ENCODE measurements at places on chromosomes 2 and 18. TPM values are rescaled to one million over a fixed set of nuclear protein-coding genes. Genes with fewer than 3 reads are reported as not detected.

DNA sequence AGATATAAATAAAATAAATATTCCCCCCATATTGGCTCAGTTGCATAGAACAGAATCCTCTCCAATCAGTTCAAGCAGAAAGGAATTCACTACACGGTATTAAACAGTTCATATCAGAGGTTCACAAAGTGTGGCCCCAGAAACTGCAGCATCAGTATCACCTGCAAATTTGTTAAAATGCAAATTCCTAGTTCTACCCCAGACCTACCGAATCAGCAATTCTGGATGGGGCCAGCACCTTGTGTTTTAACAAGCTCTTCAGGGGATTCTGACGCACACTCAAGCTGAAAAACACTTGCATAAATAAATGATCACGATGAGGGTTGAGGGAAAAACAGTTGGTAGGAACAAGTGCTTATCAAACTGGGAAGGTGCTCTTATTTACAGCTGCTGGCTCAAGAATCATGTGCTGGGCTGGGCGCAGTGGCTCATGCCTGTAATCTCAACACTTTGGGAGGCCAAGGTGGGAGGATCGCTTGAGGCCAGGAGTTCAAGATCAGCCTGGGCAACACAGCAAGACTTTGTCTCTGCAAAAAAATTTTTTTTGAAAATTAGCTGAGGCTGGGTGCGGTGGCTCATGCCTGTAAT is 6.4 kb downstream of the GTF3C2 start:
- H3K36me3 ChIP-seq: peaks cover 5% of the 10 kb centered on the region
- peaks cover 51% of the 10 kb centered on the region for H3K4me1 ChIP-seq
- no peak for DNase-seq
- H3K27ac ChIP-seq: no peak overlapping the region
- no peaks in the 10 kb centered on the region for H3K27me3 ChIP-seq

The GPAT2 gene
- total RNA-seq: 14.4 TPM

GRCh38 chr2:162016080-162016479 is 57.9 kb downstream of the DPP4 start:
- H3K27ac ChIP-seq: no peak overlapping the region
- H3K4me1 ChIP-seq: peaks cover 53% of the 10 kb centered on the region
- no peak for DNase-seq
- no peaks in the 10 kb centered on the region for H3K27me3 ChIP-seq
- peaks cover 28% of the 10 kb centered on the region for H3K36me3 ChIP-seq
- H3K4me3 ChIP-seq: no peak overlapping the region

GRCh38 chr2:217954051-217954450 is 48.7 kb downstream of the TNS1 start:
- H3K36me3 ChIP-seq: no peaks in the 10 kb centered on the region
- DNase-seq: no peak
- H3K4me1 ChIP-seq: no peaks in the 10 kb centered on the region

The DAPL1 gene
- not detected for total RNA-seq
